Naive thymus-derived CD4-positive, alpha-beta T cell (primary cell): ENCODE measurements at places on chromosomes 1 and 21. TPM values are rescaled to one million over a fixed set of nuclear protein-coding genes. Genes with fewer than 3 reads are reported as not detected.

RNF186 gene
- not detected for total RNA-seq

GRCh38 chr21:42782723-42783242, 96.6 kb downstream of the WDR4 start:
- peaks cover 14% of the 10 kb centered on the region for H3K4me1 ChIP-seq
- H3K27me3 ChIP-seq, result no peaks in the 10 kb centered on the region
- no peaks in the 10 kb centered on the region for H3K36me3 ChIP-seq
- DNase-seq, result no peak
- H3K4me3 ChIP-seq, result no peak overlapping the region

EDN2 gene
- total RNA-seq, result not detected

PPM1J gene
- 0.50 TPM for total RNA-seq

- H3K4me1 ChIP-seq, result no peaks in the 10 kb centered on the region
- no peak overlapping the region for H3K27ac ChIP-seq
- DNase-seq, result no peak
- H3K4me3 ChIP-seq, result no peak overlapping the region
- H3K36me3 ChIP-seq, result no peaks in the 10 kb centered on the region
Observed at GRCh38 chr1:241387216-241387615, 30.2 kb upstream of the RGS7 start.

ANKRD65 gene
- total RNA-seq, result not detected

DNA sequence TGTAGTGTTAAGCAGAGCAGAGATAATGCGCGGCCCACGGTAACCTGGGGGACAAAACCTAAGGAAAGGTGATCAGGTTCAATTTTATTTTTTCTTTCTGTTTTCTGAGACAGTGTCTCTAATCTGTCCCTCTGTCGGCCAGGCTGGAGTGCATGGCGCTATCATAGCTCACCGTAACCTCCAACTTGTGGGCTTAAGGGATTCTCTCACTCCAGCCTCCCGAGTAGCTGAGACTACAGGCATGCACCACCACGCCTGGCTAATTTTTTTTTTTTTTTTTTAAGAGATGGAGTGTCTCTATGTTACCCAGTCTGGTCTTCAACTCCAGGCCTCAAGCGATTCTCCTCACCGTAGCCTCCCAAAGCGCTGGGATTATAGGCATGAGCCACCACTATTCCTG, 724 bp upstream of the ANKRD35 start:
- H3K4me3 ChIP-seq, result peak overlapping the region; percentile 60
- no peak overlapping the region for H3K27ac ChIP-seq
- peaks cover 9% of the 10 kb centered on the region for H3K4me1 ChIP-seq
- H3K27me3 ChIP-seq, result no peaks in the 10 kb centered on the region
- no peaks in the 10 kb centered on the region for H3K36me3 ChIP-seq
- no peak for DNase-seq

DNA sequence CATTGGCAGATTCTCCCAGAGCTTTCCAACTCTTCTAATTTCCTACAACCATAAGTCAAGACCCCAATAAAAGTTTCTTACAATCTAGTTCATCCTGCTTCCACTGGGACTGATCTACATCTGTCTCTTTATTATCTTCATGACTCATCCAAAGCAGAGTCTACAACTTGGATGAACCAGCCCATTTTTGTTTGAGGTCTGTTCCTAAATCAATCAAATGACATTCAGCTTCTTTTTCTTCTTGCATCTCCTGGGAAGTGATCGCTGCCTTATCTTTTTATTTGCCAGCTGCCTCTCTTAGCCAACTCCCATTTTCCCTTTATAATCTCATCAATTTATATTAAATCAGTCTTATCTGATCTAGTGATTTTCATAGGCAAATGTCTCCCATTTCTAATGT, 105.6 kb downstream of the ERG start:
- H3K36me3 ChIP-seq, result no peaks in the 10 kb centered on the region
- no peaks in the 10 kb centered on the region for H3K4me1 ChIP-seq
- no peak overlapping the region for H3K4me3 ChIP-seq
- no peak overlapping the region for H3K27ac ChIP-seq

DNA sequence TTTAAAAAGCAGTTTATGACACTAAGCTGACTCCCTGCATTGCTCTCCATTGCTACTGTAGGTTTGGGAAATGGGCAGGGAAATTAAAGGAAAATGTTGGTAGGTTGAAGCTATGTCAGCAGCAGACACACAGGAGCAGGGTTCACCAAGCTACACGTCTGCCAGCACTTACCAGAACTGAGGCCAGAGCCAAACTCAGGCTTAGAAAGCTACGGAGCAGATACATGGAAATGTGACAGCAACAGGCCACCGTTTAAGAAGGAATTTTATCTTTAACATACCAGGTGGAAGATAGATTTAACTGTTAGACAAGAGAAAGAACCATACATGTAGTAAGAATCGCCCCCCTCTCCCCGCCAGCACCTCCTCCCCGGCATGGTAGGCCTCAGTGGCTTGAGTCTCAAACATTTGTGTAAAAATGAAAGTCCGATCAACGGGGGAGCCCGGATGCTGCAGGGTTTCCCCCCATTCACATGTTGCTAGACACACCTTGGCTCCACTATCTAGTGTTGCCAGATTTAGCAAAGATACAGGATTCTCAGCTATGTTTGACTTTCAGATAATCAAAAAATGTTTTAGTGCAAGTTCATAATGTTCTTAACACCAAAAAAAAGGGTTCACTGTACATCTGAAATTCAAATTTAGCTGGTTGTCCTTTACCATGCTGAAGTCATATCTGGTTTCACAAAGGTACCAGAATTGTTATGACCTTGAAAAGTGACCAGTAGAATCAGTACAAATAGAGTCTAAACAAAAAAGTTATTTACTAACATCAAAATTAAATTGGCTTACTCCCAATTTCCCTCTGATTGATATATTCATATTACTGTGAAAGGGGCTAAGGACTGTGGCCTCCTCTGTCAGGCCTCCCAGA, 6.7 kb downstream of the OR2T11 start:
- H3K27me3 ChIP-seq, result no peaks in the 10 kb centered on the region

GRCh38 chr1:229447809-229448252, 13.9 kb upstream of the ACTA1 start:
- no peak overlapping the region for H3K27ac ChIP-seq
- H3K4me3 ChIP-seq, result no peak overlapping the region
- H3K36me3 ChIP-seq, result peaks cover 5% of the 10 kb centered on the region
- H3K27me3 ChIP-seq, result no peaks in the 10 kb centered on the region
- no peak for DNase-seq
- H3K4me1 ChIP-seq, result no peaks in the 10 kb centered on the region

GRCh38 chr1:30942326-30942963, 33.9 kb upstream of the SDC3 start:
- peaks cover 87% of the 10 kb centered on the region for H3K36me3 ChIP-seq
- no peak overlapping the region for H3K4me3 ChIP-seq
- no peak overlapping the region for H3K27ac ChIP-seq
- no peaks in the 10 kb centered on the region for H3K4me1 ChIP-seq
- H3K27me3 ChIP-seq, result no peaks in the 10 kb centered on the region

GRCh38 chr1:8523666-8524206, 205.8 kb downstream of the SLC45A1 start:
- peak overlapping the region; percentile 60 for H3K4me3 ChIP-seq
- H3K36me3 ChIP-seq, result no peaks in the 10 kb centered on the region
- peaks cover 39% of the 10 kb centered on the region for H3K4me1 ChIP-seq
- no peak for DNase-seq
- H3K27ac ChIP-seq, result peak overlapping the region; percentile 95

SPRR4 gene
- total RNA-seq, result not detected

REG4 gene
- total RNA-seq, result 0.43 TPM in 1 of 2 replicates, not detected in the other

DNA sequence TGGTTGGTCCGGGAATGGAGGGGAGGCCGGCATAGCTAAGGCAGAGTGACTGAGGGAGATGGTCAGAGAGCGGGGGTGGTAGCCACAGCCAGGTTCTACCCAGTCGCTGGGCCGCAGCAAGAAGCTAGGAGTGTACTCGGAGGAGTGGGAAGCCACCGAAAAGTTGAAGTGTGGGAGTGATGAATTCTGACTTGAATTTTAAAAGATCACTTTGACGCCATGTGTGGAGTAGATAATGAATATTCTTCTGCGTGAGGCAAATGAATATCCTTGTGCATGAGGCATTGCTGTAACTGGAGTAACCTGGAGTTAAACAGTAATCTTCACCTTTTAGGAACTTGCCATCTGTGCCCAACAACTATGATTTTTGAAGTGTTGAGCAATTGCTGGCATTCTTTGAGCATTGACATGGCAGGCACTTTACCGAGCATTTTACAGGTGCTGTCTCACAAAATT, 6.9 kb downstream of the CTPS1 start:
- peaks cover 3% of the 10 kb centered on the region for H3K4me1 ChIP-seq
- H3K27ac ChIP-seq, result no peak overlapping the region
- no peak for DNase-seq
- H3K36me3 ChIP-seq, result peaks cover 20% of the 10 kb centered on the region

GRCh38 chr1:91883470-91883869, 2.5 kb downstream of the TGFBR3 start:
- H3K4me1 ChIP-seq, result peaks cover 15% of the 10 kb centered on the region
- H3K27me3 ChIP-seq, result no peaks in the 10 kb centered on the region
- peak overlapping the region; percentile 39 for H3K4me3 ChIP-seq
- no peak overlapping the region for H3K27ac ChIP-seq
- H3K36me3 ChIP-seq, result no peaks in the 10 kb centered on the region
- peak; percentile 22 for DNase-seq

DNA sequence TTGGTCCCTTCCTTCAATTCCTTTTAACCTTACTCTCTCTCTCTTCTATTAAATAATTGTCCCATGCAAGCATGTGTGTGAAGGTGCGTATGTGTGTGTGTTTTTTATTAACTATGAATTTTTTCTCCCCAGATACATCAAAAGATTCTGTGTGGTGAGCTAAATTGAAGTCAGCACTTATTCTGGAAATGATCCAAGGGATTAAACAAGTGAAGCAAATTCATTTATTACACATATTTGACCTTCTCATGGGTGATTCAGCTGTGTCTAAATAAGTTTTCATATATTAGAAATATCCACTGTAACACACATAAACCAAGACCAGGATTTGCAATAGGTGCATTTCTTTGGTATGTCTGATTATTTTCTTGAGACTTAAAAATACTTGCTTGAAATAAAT, 24.3 kb downstream of the CHODL start:
- DNase-seq, result no peak
- H3K27ac ChIP-seq, result no peak overlapping the region
- H3K4me1 ChIP-seq, result no peaks in the 10 kb centered on the region
- H3K27me3 ChIP-seq, result no peaks in the 10 kb centered on the region
- H3K4me3 ChIP-seq, result no peak overlapping the region

- H3K4me1 ChIP-seq, result peaks cover 13% of the 10 kb centered on the region
- H3K27me3 ChIP-seq, result no peaks in the 10 kb centered on the region
- no peaks in the 10 kb centered on the region for H3K36me3 ChIP-seq
- no peak for DNase-seq
- no peak overlapping the region for H3K4me3 ChIP-seq
- H3K27ac ChIP-seq, result no peak overlapping the region
Observed at GRCh38 chr1:231037585-231038517, 2.2 kb downstream of the FAM89A start.

GRCh38 chr1:154157520-154158306, 2.8 kb upstream of the NUP210L start:
- H3K27ac ChIP-seq, result peak overlapping the region; percentile 74
- peak overlapping the region; percentile 12 for H3K4me3 ChIP-seq
- DNase-seq, result peak; percentile 85
- H3K4me1 ChIP-seq, result peaks cover 34% of the 10 kb centered on the region

- no peak overlapping the region for H3K27ac ChIP-seq
- no peaks in the 10 kb centered on the region for H3K36me3 ChIP-seq
- no peaks in the 10 kb centered on the region for H3K4me1 ChIP-seq
- H3K27me3 ChIP-seq, result no peaks in the 10 kb centered on the region
- no peak for DNase-seq
Observed at GRCh38 chr1:159763686-159764085, 17.1 kb upstream of the DUSP23 start.

DNA sequence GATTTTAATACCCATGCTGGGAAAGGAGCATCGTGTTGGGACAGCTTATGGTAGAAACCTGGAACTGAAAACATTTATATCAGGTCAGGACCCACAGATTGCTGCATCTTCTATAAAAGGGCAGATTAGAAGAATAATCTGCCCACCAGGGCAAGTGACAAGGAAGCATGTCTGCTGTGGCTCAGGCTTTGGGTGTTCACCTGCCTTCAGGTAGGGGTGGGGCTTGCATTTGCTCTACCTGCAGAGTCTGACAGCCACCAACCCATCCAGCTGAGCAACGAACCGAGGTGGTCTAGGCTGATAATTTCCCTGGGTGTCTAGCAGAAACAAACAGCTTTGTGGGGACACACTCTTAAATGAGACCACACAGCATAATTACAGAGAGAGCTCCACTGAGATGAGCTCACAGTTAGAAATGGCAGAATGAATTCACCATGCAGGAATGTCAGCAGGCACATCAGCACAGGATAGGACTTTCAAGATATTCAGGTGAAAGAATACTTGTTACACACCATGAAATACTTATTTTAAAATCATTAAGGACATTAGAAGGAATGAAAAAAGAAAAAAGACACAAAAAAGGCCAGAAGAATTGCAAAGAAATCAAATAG, 36.1 kb upstream of the B3GALT5 start:
- H3K27me3 ChIP-seq, result no peaks in the 10 kb centered on the region
- no peaks in the 10 kb centered on the region for H3K36me3 ChIP-seq
- no peak overlapping the region for H3K4me3 ChIP-seq
- no peak for DNase-seq
- no peaks in the 10 kb centered on the region for H3K4me1 ChIP-seq
- H3K27ac ChIP-seq, result no peak overlapping the region

GRCh38 chr1:27525296-27526272, 35.6 kb upstream of the WASF2 start:
- peaks cover 62% of the 10 kb centered on the region for H3K4me1 ChIP-seq
- peak overlapping the region; percentile 93 for H3K27ac ChIP-seq
- peak; percentile 67 for DNase-seq

ATAD3C gene
- 2.0 TPM for total RNA-seq

DVL1 gene
- total RNA-seq, result 44.8 TPM

DNA sequence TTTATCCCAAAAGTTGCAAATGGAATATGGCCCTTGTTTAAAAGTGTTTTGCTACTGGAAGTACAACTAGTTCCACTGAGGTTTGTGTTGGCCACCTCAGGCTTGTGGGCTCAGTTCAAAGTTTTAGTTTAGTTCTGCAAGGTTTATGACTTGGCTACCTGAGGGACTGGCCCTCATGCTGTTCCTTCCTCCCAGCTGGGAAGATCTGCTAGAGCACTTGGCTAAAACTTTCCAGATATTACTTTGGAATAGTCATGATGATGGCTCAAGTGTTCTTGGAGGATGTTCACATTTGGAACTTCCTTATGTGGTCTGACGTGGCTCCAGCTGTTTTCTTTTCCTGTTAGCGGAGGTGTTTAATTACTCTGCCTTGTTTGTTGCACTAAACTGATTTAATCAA, 110.2 kb upstream of the IVNS1ABP start:
- H3K4me1 ChIP-seq, result no peaks in the 10 kb centered on the region
- H3K27me3 ChIP-seq, result no peaks in the 10 kb centered on the region

C1orf105 gene
- total RNA-seq, result 0.86 TPM

GRCh38 chr1:14945132-14946010, 208.2 kb upstream of the TMEM51 start:
- H3K36me3 ChIP-seq, result no peaks in the 10 kb centered on the region
- no peak overlapping the region for H3K27ac ChIP-seq
- H3K4me3 ChIP-seq, result no peak overlapping the region
- H3K4me1 ChIP-seq, result no peaks in the 10 kb centered on the region
- no peak for DNase-seq

KLF17 gene
- total RNA-seq, result not detected
